ENCODE measurements at places on chromosomes 6 and 20.

DNA sequence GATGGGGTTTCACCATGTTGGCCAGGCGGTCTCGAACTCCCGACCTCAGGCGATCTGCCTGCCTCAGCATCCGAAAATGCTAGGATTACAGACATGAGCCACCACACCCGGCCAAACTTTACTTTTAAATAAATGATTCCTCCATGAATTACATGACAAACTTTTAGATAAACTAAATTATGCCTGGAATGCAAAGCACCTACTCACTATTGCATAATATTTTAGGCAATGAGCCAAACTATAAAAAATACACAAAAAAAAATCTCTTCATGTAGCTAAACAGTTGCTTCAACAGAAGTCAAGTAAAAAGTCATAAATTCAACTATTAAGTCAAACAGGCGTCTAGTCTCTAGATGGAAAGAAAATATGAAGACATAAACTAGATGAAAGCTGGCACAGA lies 56.5 kb downstream of the PTPRK start:
- no peak for DNase-seq

DNA sequence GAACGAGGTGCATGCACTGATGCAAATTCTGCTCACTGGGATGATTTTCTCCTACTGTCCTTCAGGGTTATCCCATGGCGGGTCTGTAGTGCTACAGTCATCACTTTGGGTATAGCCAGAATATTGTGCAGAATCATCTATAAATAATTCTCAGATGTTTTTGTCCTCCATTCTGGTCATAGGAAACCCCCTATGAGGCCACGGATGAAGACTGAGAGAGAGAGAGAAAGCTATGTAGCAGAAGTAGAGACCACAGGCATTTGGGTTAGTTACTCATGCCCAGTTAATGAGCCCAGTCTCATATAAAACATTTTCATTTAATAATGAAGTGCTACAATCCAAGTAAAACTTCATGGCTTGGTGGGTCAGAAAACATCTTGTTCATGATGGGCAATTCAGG lies 145.1 kb upstream of the PLN start:
- DNase-seq: no peak

DNA sequence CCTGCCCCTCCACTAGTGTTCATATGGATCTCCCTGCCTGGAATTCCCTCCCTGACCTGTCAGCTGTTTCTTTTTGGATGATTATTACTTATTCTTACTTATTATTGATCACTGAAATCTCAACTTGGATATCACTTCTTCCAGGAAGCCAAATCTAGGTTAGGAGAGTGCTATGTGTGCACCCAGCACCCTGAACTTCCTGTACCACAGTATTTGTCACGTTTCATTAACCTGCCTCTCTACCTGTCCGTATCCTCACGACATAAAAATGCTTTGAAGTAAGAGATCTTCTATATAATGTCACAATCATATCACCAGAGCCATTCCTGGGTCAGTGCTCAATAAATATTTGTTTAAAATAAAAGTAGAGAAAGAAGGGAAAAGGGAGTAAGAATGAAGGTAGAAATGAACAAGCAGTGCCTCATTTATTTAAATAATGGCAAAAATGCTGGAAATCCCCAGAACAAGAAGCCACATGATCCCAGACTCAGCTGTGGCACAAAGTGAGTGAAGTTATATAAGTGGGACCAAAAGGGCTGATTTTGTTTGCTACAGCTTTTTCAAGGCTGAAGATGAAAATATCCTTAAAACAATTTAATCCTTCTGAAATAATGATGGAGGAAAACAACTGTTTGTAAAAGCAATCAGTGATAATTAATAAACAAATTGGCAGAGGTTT lies 88.0 kb upstream of the MANEA start:
- no peak for DNase-seq

DNA sequence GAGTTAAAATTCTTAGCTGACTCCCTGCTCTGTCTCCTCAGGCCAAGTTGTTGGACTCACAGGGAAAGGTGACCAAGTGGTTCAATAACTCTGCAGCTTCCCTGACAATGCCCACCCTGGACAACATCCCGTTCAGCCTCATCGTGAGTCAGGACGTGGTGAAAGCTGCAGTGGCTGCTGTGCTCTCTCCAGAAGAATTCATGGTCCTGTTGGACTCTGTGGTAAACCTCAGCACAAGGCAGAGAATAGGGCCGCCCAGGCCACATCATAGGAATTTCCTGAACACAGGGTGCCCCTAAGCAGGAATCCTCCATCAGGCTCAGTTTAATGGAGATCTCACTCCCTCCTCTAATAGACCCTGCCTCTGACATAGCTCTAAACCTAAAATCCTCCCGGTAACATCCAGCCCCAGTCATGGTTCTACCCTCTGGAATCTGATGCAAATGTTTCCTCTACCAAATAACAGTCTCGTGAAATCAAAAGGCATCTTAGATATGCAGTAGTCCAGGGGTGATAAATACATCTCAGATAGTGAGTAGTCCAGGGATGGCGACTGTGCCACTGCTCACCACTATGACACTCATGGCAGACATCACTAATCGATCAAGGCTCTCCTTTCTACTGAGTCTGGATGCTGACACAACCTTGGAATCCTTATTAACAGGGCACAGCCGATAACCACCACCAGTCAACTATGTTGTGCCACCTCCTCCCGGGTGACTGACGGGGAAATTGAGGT lies 18.3 kb downstream of the BPIFB1 start:
- no peak for DNase-seq

DNA sequence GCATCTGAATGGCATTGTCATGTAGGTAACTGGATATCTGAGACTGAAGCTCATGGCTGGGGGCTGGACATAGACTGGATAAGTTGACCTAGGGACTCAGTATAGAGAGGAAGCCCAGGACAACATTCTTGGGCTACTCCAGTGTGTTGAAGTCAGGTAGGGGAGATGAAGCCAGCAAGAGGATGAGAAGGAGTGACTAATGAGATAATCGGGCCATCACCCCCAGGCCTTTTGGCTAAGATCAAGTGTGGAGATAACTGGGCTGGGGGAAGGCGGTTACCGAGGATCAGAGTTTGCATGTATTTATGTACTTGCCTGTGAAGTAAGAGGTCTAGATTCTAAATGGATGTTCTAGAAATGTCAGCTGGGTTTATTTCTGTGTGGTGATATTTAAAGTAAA lies 73.4 kb downstream of the ELOVL2 start:
- DNase-seq: no peak

- no peak for DNase-seq
These were observed 186.1 kb upstream of the SLC24A3 start for GRCh38 chr20:19026121-19026878.

DNA sequence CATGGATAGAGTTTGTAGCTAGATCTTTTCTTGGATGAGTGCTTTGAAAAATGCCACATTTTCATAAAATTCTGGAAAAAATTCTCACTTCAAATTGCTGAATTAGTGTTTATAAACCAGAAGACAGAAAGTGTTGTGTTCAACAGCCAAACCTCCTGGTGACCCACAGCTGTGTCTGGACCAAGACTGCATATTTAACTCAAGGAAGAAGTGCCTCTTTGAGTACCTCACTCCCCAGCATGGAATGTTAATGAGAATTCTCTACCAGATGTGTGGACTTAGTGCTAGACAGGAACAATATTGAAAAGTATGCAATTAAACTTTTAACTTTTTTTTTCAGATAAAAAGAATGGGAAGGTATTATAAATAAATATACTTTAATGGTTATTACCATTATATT lies 609.3 kb downstream of the COL12A1 start:
- no peak for DNase-seq

- DNase-seq: no peak
These were observed 124.2 kb upstream of the GMDS start for GRCh38 chr6:2369606-2370005.

DNA sequence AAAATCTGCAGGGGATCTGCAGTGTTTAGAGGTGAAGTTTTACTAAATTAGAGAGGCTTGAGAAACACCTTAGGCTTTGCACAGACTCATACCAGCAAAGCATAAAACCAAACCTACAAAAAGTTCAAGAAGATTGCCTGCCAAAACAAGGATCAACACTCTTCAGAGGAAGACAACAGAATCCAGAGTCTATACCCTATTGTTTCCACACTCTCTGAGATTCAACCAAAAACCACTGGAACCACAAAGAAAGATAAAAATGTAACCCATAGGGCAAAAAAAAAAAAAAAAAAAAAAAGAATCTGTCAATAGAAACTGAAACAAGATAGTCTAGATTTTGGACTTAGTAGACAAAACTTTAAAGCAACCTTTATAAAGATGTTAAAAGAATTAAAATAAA lies 102.7 kb downstream of the ANKRD60 start:
- no peak for DNase-seq

GRCh38 chr20:26167499-26167898 lies 470.8 kb upstream of the ZNF337 start:
- no peak for DNase-seq

- DNase-seq: no peak
These were observed 14.8 kb upstream of the NAA20 start for GRCh38 chr20:20002101-20002998.
